ENCODE measurements at places on chromosomes 4 and X.

- no peak for DNase-seq
Observed at GRCh38 chrX:18664947-18665346, 7.0 kb downstream of the RS1 start.

- no peak for DNase-seq
Observed at GRCh38 chr4:182924497-182924896, 7.3 kb upstream of the DCTD start.

GRCh38 chr4:6095023-6095752, 77.0 kb upstream of the C4orf50 start:
- no peak for DNase-seq

DNA sequence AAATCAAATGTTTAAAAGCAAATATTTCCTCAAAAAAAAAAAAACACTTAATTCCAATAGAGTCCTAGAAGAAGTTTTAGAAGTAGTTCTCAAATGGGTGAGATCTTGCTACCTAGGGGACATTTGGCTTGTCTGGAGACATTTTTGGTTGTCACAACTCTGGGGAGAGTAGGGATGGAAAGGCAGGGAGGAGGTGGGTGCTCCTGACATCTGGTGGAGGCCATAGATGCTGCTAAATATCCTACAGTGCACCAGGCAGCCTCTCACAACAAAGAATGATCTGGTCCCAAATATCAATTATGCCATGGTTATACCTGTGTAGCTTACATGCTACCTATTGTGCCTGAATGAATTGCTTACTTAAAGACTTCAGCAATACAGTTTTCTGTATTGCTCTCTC, 46.8 kb downstream of the CPE start:
- no peak for DNase-seq

DNA sequence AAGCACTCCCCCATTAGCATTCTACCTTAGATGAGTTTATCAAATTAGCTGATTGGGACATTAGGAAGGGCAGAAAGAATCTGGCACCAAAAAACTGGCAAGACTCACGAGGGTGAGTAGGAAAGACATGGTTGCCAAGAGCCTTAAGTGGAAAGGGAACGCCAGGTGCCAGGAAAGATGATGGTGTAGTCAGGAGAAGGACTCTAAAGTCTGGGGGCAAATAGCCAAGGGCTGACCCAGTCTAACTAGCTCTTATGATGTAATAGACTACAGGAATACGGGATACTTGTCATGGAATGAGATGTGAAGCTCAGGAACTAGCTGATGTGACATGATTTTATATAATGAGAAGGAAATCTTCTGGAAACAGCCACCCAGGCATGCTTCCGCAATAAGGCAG, 94.8 kb downstream of the MBNL3 start:
- DNase-seq, result no peak

- no peak for DNase-seq
Observed at GRCh38 chrX:138026211-138026610, 460.3 kb downstream of the ZIC3 start.

DNA sequence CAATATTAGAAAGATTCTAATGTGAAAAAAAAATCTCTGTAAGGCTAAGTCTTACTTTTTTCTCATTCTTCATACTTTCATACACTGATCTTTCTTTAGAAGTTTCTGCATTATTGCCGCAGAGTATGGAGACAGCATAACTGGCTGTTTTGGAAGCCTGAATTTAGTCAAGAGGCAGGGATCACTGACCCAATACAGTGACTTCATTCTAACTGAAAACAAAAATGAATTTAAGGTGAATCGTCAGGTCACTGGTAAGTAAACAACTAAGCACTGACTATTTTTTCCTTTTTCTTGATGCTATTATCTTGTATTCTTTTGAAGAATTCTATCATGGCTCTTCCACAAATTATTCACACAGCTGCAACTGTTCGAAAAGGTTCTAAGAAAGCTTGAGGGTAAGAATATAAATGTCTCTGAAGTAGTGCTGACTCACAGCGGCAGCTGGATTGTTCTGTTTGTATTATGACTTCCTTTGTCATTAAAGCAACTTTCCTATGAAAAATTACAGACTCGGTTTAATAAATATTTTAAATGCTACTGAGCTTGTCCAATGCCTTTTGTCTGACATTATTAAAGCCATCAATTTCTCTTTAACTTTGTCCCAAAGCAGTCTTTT, 609.3 kb downstream of the FSTL5 start:
- no peak for DNase-seq

DNA sequence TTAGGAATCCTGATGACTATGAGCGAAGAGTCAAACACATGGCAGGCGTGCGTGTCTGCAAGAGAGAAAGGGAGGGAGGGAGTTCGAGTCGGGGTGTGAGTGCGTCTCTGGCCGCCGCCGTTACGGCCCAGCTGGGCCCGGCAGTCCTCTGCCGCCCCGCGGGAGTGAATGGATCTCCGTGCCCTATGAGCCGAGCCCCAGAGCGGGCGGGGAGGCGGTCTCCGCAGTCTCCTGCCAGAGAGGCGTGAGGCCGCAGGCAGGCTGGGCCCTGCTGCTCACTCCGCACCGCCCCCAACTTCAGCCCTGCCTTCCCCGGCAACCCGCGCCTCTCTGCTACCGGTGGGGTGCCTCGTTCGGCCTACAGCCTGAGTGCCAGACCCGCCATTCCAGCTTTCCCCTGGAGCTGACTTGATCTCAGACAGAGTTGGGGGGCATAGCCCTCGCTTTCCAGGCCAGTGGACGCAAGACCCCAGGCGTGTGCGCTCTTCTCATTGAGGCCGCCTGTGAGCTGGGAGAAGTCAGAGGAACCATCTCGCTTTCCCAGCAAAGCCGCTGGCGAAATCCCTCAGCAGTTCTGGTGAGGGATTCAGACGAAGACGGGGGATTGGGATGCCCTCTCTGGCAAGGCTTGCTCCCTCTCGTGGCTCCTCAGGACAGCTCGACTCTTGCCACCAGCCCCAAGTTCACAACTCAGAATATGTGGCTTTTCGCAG, 1.4 kb downstream of the SLC16A2 start:
- DNase-seq, result no peak

- DNase-seq, result no peak
Observed at GRCh38 chrX:133911825-133912495, 73.4 kb downstream of the GPC3 start.

DNA sequence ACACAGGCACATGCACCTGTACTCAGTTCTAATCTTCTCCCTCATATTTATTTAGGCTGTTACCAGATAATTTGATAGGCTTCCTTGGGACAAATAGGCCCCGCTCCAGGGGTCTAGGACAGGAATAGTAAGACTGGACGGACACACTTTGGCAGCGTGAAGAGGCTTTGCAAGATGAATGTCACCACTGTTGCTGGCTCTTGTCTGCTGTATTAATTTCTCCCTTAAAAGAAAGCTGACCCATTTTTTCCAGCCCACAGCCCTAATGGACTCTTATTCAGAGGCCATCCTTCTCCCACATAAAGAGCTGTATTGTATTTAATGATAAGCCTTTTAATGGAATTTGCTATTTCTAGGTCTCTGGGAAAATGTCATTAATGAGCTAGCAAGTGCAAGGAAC, 18.0 kb downstream of the FAM184B start:
- DNase-seq, result no peak

- no peak for DNase-seq
Observed at GRCh38 chr4:71266090-71266794, 72.6 kb upstream of the SLC4A4 start.

DNA sequence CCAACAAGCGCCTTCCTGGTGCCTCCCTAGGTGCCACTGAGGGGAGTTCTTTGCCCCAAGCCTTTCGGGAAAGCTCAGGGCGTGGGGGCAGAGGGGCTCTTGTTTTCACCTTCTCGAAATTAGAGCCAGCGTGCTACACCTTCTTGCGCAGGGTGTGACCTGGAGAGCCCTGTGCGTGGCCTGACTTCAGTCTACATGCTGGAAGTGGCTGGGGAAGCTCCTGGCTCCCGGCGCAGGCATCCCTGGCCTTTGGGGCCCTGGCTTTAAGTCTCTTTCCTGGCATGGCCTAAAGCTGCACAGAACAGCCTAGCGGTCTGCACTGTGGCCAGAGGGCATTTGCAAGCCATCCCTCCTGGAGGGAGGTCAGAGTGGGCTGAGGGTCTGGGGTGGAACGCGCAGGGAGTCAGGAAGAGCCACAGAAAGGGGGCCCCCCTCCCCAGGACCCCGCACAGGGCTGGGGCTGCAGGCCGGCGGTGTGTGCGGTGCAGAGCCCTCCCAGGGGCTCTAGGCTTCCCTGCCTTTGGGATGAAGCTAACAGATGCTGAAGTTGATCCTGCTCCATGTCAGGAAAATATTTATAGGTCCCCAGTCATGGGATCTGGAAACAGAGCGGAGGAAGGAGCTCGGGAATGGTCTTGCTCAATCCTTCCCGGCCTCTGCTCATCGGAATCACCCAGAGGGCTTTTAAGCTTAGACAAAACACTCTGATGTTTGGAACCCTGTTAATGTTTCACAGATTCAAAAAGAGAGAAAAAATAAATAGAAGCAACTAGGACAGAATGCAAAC, 781 bp upstream of the SPON2 start:
- DNase-seq, result no peak

DNA sequence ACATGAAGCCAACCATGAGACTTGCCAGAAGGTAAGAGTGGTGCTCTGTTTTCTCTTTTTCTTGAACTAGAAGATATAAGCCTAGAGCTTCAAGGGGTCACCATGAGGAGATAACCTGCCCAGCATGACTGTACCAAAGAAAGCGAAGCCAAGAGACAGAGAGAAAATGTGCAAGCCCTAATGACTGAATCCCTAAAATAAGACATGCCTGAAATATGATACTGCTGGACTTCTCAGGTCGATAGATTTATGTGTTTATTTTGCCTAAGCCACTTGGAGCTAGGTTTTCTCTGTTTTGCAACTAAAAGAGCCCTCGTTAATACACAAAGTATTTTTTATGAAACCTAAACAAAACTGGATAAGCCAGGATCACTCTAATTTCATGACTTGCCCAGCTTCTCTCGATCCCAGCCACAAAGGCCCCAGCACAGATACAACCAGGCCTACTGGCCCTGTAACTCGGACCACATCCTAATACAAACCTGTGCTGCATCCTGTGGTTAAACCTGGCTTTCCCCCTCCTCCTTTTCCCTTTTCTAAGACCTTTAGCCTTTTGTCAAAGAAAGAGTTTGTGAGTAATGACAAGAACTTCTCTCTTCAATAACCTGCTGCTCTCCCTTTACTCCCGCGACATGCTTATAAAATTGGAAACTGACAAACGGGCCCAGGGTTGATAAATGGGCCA, 185.8 kb downstream of the APBB2 start:
- no peak for DNase-seq

DNA sequence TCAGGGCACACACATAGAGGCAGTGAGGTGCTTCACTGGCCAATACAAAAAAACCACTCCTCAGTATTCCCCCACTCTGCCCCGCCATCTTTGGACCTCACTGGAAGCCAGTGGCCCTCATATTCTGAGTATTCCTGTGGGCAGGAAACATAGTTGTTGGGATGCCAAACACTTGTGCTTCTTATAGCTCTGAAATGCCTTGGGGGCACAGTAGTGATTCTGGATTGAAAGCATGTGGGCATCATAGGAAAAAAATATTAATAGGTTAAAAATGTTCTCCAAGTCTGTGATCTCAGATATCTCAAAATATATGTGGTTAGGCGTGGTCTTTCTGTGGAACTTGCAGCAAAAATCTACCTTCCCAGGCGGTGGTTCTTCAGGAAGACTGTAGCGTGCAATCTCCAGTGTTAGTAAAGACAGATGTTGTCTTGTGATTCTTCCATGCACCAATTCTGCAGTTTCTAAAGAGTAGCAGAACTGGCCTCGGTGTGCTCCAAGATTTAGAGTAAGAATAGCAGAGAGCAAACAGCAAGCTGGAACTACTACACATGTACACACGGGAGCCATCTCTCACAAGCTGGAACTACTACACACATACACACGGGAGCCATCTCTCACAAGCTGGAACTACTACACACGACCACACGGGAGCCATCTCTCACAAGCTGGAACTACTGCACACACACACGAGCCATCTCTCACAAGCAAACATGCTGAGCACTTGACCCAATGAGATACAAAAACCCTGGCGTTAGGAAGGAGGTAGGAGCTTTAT, 8.0 kb upstream of the TENM3 start:
- DNase-seq, result no peak

- DNase-seq, result no peak
Observed at GRCh38 chrX:18809641-18810040, 102.2 kb downstream of the PPEF1 start.

- no peak for DNase-seq
Observed at GRCh38 chr4:155428128-155428527, 51.4 kb upstream of the MAP9 start.

DNA sequence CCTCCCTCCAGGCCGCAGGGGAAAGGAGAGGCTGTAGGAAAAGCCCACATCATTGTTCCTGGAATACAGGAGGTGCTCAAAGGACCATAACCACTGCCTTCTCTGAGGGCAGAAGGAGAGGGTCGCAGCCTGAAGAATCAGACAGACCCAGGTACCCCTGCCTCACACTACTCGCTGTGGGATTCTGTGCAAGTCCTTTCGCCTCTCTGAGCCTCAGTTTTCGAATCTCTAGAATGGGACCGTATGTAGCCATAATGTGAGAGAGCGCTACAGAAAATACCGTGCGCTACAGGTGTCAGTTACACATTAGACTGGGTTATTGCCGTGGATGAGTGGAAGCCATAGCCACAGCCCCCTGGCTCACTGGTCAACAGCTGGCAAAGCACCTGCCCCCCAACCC, 78.2 kb upstream of the PSAPL1 start:
- no peak for DNase-seq

DNA sequence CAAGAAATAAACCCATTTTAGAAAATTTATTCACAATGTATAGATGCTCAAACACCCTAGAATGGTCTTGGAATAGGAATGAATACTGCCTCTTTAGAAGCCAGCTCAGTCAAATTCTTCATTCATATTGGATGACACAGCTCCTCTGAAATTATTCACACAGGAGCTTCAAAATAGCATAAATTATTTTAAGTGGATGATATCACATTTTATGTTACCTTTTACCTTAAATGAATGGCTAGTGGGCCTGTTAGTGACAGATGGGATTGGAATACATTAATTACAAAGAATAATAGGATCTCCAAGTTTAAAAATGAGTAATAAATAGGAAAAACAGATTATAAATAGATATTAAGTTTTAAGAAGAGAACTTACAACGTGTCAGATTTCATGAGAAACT, 184.4 kb downstream of the GABRB1 start:
- DNase-seq, result no peak

DNA sequence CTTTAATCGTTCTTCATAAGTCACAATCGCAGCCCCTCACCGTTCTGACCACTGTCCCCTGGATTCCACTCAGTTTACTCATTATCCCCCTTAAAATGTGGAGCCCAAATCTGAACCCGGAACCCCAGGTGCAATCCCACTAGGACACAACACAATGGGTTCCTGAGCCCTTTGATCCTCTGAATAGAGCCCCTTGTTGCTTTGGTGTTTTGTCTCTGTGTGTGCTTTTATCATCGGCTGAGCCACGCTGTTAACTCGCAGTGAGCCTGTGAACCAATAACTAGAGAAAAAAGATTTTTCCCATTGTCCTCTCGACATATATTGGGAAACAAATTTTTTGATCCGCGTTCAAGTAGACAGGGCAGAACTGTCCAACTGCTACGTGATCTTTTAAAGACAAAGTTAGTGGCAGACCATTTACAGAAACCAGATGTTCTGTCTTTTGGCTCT, 617 bp upstream of the PDHA1 start:
- DNase-seq, result no peak

GRCh38 chrX:99413317-99413716, 996.8 kb downstream of the PCDH19 start:
- no peak for DNase-seq

- DNase-seq, result no peak
Observed at GRCh38 chrX:20519146-20519545, 252.4 kb upstream of the RPS6KA3 start.

- DNase-seq, result no peak
Observed at GRCh38 chr4:146742416-146742815, 103.7 kb downstream of the POU4F2 start.

GRCh38 chrX:48523682-48524081, 2.1 kb downstream of the EBP start:
- no peak for DNase-seq
